ENCODE measurements at places on chromosomes 12 and 14. TPM values are rescaled to one million over a fixed set of nuclear protein-coding genes. Genes with fewer than 3 reads are reported as not detected.
A peak's percentile ranks its signal among the peaks of the same experiment; 100 is the strongest.

- peaks cover 24% of the 10 kb centered on the region for H3K36me3 ChIP-seq
- H3K27ac ChIP-seq, result no peak overlapping the region
- peaks cover 4% of the 10 kb centered on the region for H3K4me1 ChIP-seq
- H3K27me3 ChIP-seq, result peaks cover 17% of the 10 kb centered on the region
- DNase-seq, result no peak
- no peak overlapping the region for H3K4me3 ChIP-seq
Observed at GRCh38 chr12:15868186-15868585, 14.0 kb upstream of the STRAP start.

GRCh38 chr12:64723630-64724029, 35.6 kb downstream of the GNS start:
- peaks cover 42% of the 10 kb centered on the region for H3K36me3 ChIP-seq
- peak overlapping the region; percentile 84 for H3K27ac ChIP-seq
- peaks cover 6% of the 10 kb centered on the region for H3K4me1 ChIP-seq
- H3K4me3 ChIP-seq, result no peak overlapping the region
- no peak for DNase-seq
- no peaks in the 10 kb centered on the region for H3K27me3 ChIP-seq

DNA sequence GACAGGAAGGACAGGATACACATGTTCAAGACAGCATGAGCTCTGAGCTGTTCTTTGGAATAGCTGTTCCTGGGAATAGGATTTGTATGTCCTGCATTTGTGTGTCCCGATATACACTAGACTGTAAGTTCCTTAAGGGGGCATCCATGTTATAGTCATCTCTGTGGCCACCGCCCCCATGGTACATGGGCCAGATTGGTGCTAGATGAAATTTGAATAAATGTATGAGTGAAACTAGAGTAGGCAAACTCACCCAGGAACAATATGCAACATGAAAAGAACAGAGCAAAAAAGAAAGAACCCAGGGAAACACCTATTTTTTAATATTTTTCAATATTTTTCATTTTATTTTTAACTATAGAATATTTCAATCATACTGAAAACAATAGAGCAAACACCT, 25.1 kb upstream of the KRT77 start:
- H3K4me1 ChIP-seq, result no peaks in the 10 kb centered on the region
- H3K4me3 ChIP-seq, result no peak overlapping the region
- no peaks in the 10 kb centered on the region for H3K36me3 ChIP-seq
- no peak overlapping the region for H3K27ac ChIP-seq
- peaks cover 6% of the 10 kb centered on the region for H3K27me3 ChIP-seq
- DNase-seq, result no peak

Gene PTCSC3
- total RNA-seq, result not detected

GRCh38 chr12:122457627-122458026, 35.2 kb upstream of the CLIP1 start:
- DNase-seq, result no peak
- peaks cover 32% of the 10 kb centered on the region for H3K4me1 ChIP-seq
- H3K4me3 ChIP-seq, result no peak overlapping the region

DNA sequence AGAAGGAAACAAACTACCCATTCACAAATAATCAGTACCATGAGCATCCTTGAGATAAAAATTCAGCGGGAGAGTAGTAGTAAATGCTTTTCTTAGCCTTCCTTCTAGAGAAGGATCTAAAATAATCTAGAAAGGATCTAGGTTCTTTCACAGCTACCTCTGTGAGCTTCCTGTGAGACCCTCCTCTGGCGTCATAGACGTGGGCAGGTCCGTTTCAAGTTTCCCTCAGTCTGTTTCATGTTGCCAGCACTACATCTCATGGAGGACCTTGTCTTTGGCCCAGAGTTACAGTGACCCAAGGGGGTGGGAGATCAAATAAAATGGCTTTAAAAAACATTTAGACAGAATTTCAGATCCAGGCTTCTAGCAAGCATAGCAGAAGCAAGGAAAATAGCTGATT, 13.6 kb downstream of the DAAM1 start:
- H3K4me3 ChIP-seq, result no peak overlapping the region
- peaks cover 15% of the 10 kb centered on the region for H3K4me1 ChIP-seq
- DNase-seq, result no peak
- H3K27ac ChIP-seq, result no peak overlapping the region
- H3K36me3 ChIP-seq, result no peaks in the 10 kb centered on the region
- no peaks in the 10 kb centered on the region for H3K27me3 ChIP-seq

GRCh38 chr14:90388437-90388836, 8.4 kb upstream of the CALM1 start:
- no peak overlapping the region for H3K4me3 ChIP-seq
- no peaks in the 10 kb centered on the region for H3K36me3 ChIP-seq
- peaks cover 21% of the 10 kb centered on the region for H3K4me1 ChIP-seq
- H3K27ac ChIP-seq, result no peak overlapping the region
- H3K27me3 ChIP-seq, result no peaks in the 10 kb centered on the region
- no peak for DNase-seq

GRCh38 chr12:90842477-90842876, 112.5 kb downstream of the CCER1 start:
- DNase-seq, result no peak
- H3K36me3 ChIP-seq, result no peaks in the 10 kb centered on the region
- peaks cover 4% of the 10 kb centered on the region for H3K27me3 ChIP-seq
- no peaks in the 10 kb centered on the region for H3K4me1 ChIP-seq
- H3K27ac ChIP-seq, result no peak overlapping the region
